Heart left ventricle (tissue), 16 donors: ENCODE measurements at places on chromosomes 13 and 19. TPM values are rescaled to one million over a fixed set of nuclear protein-coding genes. Genes with fewer than 3 reads are reported as not detected.

The SYNE4 gene
- 0.17 TPM for polyA plus RNA-seq

The KLHL1 gene
- not detected for polyA plus RNA-seq

The SMAD9 gene
- 2.1 TPM for polyA plus RNA-seq

GRCh38 chr19:367561-367960, 23.0 kb upstream of the MIER2 start:
- DNase-seq, result no peak

GRCh38 chr13:61648547-61648946, 232.9 kb upstream of the PCDH20 start:
- DNase-seq, result no peak

- no peak for DNase-seq
Observed at GRCh38 chr13:32067149-32067961, 35.8 kb downstream of the FRY start.

DNA sequence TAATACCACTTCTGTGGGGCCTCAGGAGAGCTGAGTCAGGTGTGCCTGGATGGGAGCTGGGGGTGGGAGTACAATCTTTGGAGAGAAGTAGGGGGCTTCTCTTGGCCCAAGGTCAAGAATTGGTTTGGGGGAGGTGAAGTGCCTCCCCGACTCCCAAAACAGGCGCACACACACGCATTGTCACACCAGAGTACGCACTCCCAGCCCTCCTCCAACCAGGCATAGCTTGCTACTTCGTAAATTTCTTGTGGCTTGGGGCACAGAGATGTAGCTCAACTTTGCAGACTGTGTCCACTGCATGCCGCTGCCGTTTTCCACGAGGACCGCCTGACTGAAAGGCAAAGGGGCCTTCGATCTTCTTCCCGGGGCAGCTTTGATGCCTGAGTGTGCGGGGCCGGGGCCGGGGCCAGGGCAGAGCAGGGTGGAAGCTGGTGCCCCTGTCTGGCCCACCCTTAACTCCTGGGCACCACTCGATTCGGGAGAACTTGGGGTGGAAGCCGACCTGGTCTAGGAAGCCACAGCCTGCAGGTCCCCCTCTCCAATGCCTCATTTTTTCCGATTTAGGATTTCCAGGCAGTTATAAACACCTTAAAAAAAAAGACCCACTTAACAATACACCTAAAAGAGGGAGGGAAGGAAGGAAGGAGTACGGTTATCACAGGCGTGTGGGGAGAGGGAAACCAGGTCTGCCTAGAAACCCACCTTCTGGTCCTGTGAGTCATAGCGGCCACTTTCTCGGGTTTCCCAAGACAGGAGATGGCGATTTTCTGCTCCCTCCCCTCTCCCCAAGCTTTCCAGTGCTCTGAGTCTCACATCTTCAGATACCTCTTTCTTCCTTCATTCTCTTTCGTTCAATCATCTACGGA, 5.8 kb upstream of the TSHZ3 start:
- DNase-seq, result no peak
